ENCODE measurements at places on chromosomes 12 and 14.
A peak's percentile ranks its signal among the peaks of the same experiment; 100 is the strongest.

DNA sequence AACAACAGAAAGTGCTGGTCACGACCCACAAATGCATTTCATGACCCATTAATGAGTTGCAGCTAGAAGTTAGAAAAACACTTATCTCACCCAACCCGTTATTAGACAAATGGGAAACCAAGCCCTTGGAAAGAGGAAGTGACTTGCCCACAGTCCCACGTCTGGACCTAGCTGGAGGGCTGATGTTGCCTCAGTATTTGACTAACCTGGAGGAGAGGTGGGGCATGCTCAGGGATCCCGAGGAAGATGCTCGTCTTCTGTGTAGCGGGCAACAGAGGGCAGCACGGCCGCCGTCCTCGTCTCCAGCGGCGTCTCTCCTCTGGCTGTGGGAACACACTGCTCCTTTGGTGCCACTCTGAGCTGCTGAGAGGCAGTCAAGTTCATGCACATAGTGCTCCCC lies 12.7 kb downstream of the CCND2 start:
- DNase-seq: no peak

DNA sequence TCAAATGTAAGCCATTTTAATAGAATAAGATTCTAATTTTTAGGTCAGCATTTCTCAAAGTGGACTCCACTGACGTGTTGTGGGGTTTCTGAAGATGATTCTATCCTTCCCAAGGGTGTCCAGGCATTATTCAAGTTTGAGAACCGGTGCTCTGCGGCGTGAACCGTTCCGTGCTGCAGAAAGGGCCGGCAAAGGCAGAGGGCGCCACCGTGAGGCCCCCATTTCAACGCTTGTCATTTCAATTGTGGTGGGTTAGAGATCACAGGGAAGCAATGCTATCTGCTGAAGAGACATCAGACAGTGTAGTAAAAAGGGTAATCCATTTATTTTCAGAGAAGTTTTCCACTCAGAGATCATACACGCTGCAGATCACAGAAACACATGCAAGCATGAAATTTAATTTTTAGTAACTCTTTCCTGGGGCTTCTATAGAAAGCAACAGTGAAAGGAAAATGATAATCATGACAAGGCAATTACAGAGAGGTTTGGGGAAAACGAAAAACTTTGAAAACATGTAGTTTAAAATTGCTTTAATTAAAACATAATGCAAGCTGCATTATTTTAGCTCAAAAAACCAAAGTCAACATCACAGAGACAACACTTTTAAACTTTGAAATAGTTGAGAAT lies 201.7 kb downstream of the EXOC5 start:
- no peak for DNase-seq

GRCh38 chr12:114166362-114166761 lies 200.2 kb upstream of the RBM19 start:
- no peak for DNase-seq

DNA sequence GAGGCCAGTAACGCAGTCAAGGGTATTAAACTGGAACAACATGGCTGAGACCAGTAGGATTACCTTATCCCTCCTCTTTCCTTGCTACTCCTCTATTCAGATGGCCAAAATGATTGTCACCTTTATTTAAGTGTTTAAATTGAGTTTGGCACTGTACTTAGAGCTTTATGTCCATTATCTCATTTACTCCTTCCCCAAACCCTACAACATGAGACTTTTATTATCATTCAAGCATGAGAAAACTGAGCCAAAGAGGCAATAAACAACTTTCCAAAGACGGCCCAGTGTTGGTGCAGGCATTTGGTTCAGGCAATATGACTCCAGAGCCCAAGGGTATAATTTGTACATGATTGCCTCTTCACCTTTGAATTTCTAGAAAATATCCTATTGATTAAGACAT lies 370.9 kb upstream of the KITLG start:
- DNase-seq: no peak

DNA sequence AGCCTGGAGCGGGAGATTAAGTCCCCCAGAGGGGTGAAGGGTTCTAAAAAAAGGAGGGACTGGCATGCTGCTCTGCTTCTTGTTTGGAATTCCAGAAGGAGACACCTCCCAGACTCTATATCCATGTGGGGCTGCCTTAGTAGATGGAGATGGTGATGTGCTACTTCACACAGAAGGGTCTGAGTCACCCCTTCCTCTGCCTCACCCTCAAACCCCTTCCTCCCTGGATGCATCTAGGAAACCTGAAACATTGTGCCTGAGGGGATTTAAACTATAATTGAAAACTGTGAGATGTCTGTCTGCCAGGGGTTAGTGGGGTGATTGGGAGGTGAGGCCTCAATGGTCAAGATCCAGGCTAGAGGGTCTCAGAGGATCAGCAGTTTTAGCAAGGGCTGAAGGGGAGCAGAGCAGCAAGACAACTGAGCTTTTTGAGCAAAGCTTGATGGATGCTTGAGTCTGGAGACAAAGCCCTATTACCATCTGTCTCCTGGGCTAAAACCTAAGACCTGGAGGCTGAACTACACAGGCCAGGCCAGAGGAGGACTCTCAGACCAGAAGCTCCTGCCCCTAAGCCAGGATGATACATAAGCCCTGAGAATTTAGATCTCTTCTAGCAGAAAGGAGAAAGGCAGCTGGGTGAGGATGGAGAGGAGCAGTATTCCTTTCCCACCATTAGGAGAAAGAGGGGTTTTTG lies 314.7 kb upstream of the ATP2B1 start:
- DNase-seq: no peak

- no peak for DNase-seq
These were observed 615.1 kb downstream of the NRXN3 start for GRCh38 chr14:78785265-78785664.

GRCh38 chr14:49582113-49582977 lies 3.8 kb downstream of the RPS29 start:
- no peak for DNase-seq

GRCh38 chr12:94078138-94078723 lies 70.1 kb upstream of the PLXNC1 start:
- no peak for DNase-seq

DNA sequence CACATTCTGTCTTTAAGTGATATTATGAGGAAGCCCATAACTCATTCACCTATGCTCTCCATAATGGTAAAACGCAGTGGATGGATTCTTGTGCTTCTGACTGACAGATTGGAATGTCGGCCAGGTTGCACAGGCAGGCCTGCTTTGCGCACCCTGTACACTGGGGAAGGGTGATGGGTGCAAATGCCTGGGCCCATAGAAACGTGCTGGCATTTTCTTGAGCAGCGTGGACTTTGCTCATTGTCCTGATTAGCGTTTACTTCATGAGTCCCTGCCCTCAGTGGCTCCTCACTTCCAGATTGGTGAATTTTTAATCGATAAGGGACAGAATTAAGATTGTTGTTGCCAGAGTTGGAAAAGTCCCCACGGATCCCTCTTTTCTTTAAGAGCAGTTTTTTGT lies 80.9 kb upstream of the TRAF3 start:
- no peak for DNase-seq

GRCh38 chr12:23493672-23494071 lies 455.8 kb downstream of the SOX5 start:
- no peak for DNase-seq

- DNase-seq: peak; percentile 13
These were observed 7.4 kb downstream of the SMAGP start for GRCh38 chr12:51262758-51263177.

- no peak for DNase-seq
These were observed 91.3 kb downstream of the NINJ2 start for GRCh38 chr12:571795-572531.

- no peak for DNase-seq
These were observed 785 bp downstream of the MLEC start for GRCh38 chr12:120687578-120688289.

DNA sequence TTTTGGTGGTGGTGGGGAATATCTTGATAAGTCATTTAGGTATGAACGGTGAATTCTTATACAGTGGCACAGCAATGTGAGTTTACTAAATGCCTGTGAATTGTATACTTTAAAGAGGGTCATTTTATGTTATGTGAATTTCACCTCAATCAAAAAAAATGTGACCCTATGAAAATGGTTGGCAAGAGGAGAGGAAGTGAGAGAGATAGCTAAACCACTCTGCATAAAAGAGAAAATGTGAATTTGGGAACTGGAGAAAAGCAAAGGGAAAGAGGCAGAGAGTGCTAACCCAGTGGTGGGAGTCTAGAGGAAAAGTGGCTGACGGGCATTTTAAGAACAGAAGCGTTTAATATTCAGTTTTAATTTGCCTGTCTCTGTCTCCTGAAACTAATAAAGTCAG lies 93.8 kb downstream of the SLC38A6 start:
- DNase-seq: no peak

- no peak for DNase-seq
These were observed 34.4 kb upstream of the MANSC4 start for GRCh38 chr12:27814411-27814810.

DNA sequence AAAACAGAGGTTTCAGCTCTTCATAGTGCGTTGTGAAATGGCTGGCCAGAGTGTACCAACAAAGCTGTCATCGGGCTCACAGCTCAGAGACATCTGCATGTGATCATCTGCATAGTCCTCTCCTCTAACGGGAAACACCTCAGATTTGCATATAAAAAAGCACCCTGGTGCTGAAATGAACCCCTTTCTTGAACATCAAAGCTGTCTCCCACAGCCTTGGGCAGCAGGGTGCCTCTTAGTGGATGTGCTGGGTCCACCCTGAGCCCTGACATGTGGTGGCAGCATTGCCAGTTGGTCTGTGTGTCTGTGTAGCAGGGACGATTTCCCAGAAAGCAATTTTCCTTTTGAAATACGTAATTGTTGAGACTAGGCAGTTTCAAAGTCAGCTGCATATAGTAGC lies 14.3 kb upstream of the PAPLN start:
- DNase-seq: no peak

DNA sequence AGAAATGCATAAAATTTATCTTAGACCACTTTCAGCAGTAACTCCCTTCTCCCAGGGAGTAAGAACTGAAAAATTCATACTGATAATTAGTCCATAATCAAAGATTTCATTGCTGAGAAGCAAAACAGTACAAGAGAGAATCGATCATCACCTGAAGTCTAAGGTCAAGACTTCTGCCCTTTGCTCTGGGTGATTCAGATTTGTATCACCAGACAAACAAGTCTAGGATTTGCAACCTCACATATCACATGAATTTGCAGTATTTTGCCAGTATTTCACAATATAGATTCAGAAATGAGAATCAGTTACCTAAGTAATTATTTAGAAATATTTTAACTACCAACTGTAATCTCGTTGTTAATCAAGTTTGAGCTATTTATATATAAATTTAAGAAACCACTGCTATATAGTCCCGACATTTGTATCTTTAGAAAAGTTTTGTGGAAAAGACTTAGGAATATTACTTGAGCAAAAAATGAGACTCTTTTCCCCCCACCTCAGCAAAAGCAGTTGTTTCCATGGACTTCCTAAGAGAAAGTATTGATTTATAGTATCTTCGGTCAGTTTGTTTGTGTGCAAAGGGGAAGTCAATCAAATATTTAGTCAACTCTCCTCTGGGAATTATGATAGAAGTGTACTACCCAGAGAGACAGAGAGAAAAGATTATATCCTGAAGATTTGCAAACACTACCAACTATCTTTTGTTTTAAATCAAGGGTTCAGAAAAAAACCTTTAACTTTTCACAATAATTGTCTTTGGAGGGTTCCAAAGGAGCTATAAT lies 840.1 kb downstream of the TRHDE start:
- DNase-seq: no peak

GRCh38 chr14:30204431-30204980 lies 276.9 kb upstream of the PRKD1 start:
- DNase-seq: no peak

All from stimulated activated naive CD4-positive, alpha-beta T cell (primary cell).